NT2/D1 (cell line): ENCODE measurements at places on chromosomes 3 and 15.

DNA sequence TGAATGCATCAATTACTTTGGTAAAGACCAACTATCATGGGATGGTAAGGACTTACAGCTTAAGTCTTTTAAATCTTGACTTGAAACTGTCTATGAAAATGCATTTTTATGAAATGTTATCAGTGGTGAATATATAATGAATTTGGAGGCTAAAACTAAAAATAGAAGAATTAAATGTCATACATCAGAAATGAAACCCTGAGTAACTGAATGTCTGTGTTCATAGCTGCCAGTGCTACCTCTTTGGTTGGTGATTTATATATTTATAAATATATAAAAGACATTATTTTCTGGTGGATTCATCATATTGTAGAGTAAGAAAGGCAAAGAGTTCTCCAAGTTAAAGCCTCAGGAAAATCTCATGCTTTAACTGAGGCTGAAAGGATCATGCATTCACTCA is 12.2 kb downstream of the SLC12A6 start:
- no peak for DNase-seq

DNA sequence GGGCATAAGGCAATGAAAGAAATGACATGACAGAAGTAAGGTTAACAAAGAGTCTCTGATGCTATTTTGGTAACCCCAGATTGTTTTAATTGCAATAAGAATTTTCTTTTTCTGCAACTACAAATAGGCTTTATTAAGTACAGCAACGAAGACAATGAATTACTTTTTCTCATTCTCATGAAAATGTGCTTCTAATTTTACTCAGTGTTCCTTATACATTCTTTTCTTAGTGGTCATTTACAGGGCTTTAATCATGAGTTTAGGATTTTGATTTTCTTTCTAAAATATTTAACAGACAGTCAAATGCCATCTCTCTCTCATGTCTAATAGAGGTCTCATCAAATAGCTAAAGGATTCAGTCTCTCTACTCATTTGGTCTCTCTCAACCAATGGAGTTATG is 452.1 kb downstream of the RAP2B start:
- DNase-seq = no peak

DNA sequence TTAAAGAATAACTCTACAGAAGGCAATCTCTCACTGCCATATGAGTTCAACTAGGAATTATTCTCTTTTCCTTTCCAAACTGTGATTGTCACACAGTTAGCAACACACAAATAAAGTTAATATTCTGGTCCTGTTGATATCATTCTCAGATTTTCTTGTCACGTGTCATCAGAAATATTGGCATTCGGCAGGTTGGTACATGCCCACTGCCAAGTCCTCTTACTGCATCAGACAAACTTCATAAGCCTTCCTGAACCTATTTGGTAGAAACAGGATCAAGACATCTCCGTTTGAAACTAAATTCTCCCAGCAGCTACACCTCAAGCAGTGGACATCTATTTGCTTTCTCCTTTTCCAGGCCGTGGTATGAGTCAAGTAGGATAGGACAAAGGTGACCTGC is 177.9 kb upstream of the SOX2 start:
- DNase-seq = no peak

DNA sequence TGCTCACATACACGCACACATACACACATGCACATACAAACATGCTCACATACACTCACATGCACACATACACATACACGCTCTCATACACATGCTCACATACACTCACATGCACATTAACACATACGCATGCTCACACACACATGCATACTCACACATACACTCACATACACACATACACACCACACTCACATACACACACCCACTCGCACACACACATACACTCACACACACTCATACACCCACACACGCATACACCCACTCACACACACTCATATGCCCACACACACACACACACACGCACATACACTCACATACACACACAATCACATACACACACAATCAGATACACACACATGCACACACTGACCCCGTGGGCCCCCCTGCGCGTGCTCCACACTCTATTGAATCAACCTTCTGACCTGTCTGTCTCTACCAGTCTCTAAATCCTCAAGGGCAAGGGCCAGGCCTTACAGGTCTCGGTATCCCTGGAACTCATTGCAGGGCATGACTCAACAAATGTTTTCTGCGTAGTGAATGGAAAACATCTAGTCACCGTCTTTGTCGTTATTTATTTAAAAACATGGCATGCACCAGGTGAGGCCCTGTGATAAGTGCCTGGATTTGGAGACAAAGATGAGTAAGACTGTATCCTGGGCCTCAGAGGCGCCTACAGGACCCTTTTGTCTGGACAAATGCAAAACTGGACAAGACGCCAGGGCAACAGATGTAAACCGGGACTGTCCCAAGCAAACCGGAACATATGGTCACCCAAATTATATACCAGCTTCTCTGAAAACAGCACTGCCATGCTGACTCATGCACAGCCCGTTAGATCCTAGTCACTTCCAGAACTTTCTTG is 41.8 kb downstream of the GRK7 start:
- DNase-seq = no peak

DNA sequence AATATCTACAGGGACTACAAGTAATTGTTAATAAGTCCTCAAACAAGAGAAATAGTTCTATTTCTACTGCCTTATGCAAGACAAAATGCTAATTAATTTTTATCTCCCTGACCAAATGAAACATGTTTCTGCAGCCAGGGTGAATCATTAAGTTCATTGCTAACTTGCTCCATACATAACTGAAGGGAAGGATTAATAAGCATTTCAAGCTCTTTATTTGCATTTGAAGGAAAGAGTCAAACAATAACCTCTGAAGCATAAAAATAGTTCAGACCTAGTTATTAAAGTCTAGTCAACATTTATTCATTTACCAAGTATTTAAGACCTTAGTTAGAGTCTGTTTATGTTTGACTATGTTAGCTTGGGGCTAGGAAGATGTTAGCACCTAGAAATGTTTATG is 120.0 kb downstream of the ATP1B3 start:
- DNase-seq = no peak

DNA sequence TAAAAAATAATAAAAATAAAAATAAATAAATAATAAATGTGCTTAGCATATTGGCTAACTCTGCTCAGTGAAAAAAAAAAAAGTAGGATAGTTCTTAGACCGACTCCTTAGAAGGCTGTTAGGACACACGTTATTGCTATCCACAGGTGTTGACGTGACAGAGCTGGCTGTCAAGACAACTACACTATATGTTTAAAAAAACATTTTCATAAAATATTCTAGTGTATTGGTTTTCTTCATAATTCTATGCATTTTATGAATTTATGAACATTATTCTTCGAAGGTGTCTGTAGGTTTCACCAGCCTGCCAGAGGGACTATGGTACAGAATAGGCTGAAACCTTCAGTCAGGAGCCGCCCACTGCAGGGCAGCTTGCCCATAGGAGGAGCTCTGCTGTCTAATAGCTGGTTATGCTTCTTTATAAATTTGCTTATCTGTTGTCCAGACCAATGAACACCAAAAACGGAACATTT is 9.2 kb downstream of the TM4SF1 start:
- no peak for DNase-seq

DNA sequence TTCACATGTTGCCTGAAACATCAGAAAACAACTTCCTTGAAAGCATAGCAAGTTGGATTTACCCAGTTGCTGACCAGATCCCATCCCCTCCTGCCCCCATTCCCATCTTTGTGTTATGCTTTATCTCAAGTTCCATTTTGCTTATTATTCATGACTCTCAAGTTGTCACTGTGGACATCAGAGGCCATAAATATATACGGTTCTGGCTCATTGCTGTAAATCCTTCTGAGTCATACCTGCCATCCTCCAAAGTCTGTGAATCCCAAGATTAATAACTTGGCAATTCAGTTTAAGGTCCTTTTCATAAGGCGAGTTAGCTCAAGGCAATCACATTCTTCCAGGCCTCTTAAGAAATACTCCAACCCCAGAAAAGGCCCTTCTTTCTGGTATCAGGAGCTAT is 126.2 kb upstream of the C2CD4B start:
- no peak for DNase-seq

GRCh38 chr3:38811822-38812221 is 4.2 kb downstream of the SCN10A start:
- DNase-seq = no peak

GRCh38 chr3:11919390-11919789 is 72.7 kb upstream of the TAMM41 start:
- no peak for DNase-seq

GRCh38 chr15:70407336-70407670 is 309.6 kb upstream of the TLE3 start:
- DNase-seq = no peak

- no peak for DNase-seq
Measured at GRCh38 chr3:134239538-134239937, 11.1 kb downstream of the RYK start.

GRCh38 chr15:64686130-64686735 is 89.2 kb downstream of the RBPMS2 start:
- no peak for DNase-seq

- no peak for DNase-seq
Measured at GRCh38 chr3:249587-250262, 53.2 kb downstream of the CHL1 start.

DNA sequence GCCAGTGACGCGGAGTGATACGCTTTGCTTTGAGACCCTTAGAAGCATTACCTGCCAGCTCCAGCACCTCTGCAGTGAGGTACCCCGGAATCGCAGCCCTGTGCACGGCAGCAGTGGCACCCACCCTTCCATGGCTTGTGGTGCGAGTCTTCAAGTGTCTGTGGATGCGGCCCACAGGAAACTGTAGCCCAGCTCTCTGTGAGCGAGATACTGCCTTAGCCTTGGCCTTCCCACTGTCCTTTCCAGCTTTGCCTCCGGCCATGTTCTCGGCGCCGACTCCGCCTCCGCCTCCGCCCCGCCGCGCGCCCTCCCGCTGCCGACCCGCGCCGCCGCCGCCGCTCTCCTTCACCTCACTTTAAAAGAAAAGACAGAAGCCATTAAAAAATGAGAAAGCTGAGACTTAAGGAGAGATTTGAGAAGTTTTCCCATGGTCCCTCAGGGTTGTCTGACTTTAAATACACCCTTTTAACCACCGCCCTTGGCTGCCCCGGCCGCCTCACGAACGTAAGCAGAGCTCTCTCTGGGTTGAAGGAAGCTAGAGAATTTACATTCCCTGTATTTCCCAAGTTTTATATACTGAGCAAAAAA is 78.5 kb upstream of the FAM174B start:
- DNase-seq = no peak

GRCh38 chr15:78216276-78217104 is 17.9 kb downstream of the ACSBG1 start:
- DNase-seq = no peak

- DNase-seq = no peak
Measured at GRCh38 chr15:93165734-93166470, 76.9 kb upstream of the RGMA start.

GRCh38 chr3:46369675-46370132 is 1.0 kb upstream of the CCR5 start:
- DNase-seq = no peak

- no peak for DNase-seq
Measured at GRCh38 chr3:87359826-87360225, 83.4 kb upstream of the POU1F1 start.

GRCh38 chr3:109685084-109686079 is 348.0 kb upstream of the DPPA4 start:
- no peak for DNase-seq

GRCh38 chr15:99296386-99296785 is 45.1 kb downstream of the LRRC28 start:
- DNase-seq = no peak

GRCh38 chr3:192917028-192917403 is 640 bp downstream of the MB21D2 start:
- DNase-seq = no peak

- DNase-seq = no peak
Measured at GRCh38 chr3:66393333-66394005, 107.4 kb downstream of the LRIG1 start.

DNA sequence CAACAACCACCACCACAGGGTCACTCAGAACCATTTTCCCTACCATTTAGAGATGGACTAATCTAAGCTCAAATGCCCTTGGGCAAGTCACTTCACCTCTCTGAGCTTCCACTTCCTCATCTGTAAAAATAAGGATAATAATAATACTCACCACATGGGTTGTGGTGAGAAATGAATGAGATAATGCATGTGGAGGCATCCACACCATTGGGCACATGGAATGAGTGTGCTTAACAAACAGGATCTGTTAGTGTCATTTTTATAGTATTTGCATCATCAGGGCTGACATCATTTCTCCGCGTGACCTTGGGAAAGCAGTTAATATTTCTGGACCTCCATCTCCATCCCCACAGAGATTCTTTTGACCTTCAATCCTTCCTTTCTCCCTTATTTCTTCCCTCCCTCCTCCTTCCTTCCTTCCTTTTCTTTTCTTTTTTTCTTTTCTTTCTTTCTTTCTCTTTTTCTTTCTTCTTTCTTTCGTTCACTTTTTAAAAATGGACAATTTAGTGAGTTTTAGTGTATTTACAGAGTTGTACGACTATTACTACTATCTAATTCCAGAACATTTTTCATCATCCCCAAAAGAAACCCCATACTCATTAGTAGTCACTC is 7.7 kb upstream of the RFT1 start:
- DNase-seq = no peak

DNA sequence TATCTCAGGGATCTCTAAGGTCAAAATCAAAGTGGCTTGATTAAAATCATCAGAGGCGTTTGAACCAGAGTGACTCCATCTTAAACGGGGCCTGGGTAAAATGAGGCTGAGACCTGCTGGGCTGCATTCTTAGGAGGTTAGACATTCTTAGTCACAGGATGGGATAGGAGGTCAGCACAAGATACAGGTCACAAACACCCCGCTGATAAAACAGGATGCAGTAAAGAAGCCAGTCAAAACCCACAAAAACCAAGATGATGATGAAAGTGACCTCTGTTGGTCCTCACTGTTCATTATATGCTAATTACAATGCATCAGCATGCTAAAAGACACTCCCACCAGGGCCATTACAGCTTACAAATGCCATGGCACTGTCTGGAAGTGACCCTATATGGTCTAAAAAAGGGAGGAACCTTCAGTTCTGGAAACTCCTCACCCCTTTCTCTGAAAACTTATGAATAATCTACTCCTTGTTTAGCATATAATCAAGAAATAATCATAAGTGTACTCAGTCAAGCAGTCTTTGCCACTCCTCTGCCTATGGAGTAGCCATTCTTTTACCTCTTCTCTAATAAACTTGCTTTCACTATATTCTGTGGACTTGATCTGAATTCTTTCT is 143.3 kb upstream of the SLCO3A1 start:
- DNase-seq = no peak

- DNase-seq = no peak
Measured at GRCh38 chr15:59583088-59583487, 28.5 kb upstream of the GCNT3 start.

- no peak for DNase-seq
Measured at GRCh38 chr15:100029868-100030479, 296.7 kb upstream of the LYSMD4 start.

GRCh38 chr3:48664313-48664644 is 1.6 kb upstream of the CELSR3 start:
- no peak for DNase-seq

DNA sequence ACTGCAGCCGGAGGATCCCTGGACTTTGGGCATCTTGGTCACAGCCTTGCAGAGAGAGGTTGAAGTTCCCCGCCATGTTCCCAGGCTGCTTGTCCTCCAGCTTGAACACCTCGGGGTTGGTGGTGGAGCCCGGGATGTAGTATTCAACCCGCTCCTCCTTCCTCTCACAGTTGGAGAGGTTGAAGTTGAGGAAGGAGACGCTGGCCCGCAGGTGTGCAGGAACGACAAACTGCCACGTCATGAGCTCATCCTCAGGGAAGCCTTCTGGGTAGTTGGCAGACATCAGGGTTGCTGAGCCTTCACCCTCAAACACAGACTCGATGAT is 35.7 kb downstream of the CDCP1 start:
- DNase-seq = no peak
